ENCODE measurements at places on chromosomes 12 and 14. TPM values are rescaled to one million over a fixed set of nuclear protein-coding genes. Genes with fewer than 3 reads are reported as not detected.

CBLN3 gene
- 5.9 TPM for total RNA-seq

- H3K4me1 ChIP-seq = peaks cover 31% of the 10 kb centered on the region
- no peaks in the 10 kb centered on the region for H3K27me3 ChIP-seq
- H3K27ac ChIP-seq = peak overlapping the region; percentile 63
- H3K4me3 ChIP-seq = no peak overlapping the region
- no peak for DNase-seq
Measured at GRCh38 chr12:50296554-50296953, 13.2 kb upstream of the LIMA1 start.

DNA sequence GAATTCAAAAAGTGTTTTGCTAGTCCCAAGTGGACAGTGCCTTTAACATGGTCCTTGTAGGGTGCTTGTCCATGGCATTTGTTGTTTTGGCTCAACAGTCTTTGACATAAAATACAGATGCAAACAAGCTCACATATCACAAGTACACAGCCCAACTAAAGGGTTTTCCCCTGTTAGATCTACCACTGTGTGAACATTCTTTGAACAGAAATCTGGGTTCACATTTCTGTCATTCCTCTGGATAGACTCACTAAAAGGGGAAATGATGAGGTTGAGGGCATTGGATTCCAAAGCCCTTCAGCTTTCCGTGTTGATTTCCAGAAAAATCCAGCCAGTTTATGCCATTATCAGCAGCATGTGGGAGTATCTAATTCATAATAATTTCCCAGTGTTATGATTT lies 54.1 kb downstream of the EP400 start:
- no peak for DNase-seq
- H3K4me3 ChIP-seq = no peak overlapping the region
- no peaks in the 10 kb centered on the region for H3K27me3 ChIP-seq
- H3K27ac ChIP-seq = no peak overlapping the region
- no peaks in the 10 kb centered on the region for H3K4me1 ChIP-seq

GRCh38 chr14:93832081-93832480 lies 43.8 kb upstream of the PRIMA1 start:
- no peaks in the 10 kb centered on the region for H3K4me1 ChIP-seq
- no peaks in the 10 kb centered on the region for H3K36me3 ChIP-seq
- H3K4me3 ChIP-seq = no peak overlapping the region
- no peaks in the 10 kb centered on the region for H3K27me3 ChIP-seq
- no peak overlapping the region for H3K27ac ChIP-seq
